Activated CD4-positive, alpha-beta memory T cell treated with anti-CD3 and anti-CD28 coated beads for 36 hours (primary cell): ENCODE measurements at places on chromosomes 2 and 18. TPM values are rescaled to one million over a fixed set of nuclear protein-coding genes. Genes with fewer than 3 reads are reported as not detected.

- no peak for DNase-seq
These were observed 42.0 kb upstream of the EML6 start for GRCh38 chr2:54681416-54681815.

ADD2 gene
- 5.6 TPM for total RNA-seq

DNA sequence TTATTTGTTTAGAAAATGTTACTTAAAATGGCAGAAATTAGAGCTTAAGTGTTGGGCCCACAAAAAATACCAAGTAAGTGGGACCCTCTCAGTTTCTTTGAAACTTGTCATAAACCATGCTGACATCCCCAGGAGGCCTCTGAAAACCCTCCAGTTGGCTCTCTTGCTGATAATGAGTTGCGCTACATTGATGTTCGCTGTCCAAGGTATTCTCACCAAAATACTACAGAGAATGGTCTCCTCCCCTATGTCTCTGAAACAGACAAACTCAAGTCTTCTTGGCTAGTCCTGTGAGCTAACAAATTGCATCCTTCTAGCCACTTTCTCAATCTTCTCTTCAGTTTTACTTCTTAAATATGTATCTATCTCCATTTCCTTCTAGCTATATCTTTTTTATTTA lies 669.4 kb downstream of the IRS1 start:
- no peak for DNase-seq

DNA sequence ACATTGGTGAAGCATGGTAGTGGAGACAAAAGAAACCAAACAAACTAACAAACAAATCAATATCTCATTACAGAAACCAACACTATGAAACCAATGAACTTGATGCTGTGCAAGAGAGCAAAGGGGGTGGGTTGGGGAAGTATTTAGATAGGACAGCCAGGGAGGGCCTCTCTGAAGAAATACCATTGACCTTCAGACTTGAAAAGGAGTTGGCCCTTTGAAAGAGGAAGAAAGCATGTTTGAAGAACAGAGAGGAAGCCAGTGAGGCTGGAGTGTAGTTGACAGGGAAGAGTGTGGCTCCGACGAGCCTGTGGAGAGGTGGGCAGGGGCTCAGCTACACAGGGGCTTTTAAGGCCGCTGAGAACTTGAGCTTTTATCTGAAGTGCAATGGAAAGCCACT lies 151.0 kb upstream of the GATA6 start:
- DNase-seq = no peak

DNA sequence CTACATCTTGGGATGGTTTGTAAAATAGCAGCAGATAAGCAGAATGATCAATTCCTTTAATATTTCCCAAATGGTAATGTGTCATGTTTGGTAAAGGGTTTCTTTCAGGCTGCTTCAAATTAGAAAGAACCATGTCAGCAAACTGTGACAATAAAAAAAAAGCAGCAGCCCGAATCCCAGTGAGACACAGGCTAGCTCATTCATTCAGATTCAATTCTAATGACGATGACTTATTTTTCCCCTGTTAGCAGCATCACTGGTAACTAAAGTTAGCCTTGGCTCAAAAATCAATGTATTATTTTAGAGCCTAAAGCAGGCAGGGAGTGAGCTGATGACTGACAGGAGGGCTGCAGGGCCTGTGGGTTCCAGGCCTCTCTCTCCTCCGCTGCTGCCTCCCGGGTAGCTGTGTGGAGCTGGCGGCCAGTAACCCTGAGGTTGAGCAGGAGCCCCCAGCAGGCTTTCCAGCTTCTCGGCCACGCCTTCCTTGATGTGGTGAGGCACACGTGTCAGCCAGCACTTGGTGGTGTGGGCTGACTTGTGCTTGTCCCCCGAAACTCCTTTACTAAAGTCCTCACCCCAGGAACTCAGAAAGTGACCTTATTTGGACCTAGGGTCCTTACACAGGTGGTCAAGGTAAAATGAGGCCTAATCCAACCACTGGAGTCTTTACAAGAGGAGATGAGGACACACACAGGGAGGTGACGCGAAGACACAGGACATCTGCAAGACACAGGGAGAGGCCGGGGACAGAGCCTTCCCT lies 120.5 kb upstream of the HS6ST1 start:
- no peak for DNase-seq

DNA sequence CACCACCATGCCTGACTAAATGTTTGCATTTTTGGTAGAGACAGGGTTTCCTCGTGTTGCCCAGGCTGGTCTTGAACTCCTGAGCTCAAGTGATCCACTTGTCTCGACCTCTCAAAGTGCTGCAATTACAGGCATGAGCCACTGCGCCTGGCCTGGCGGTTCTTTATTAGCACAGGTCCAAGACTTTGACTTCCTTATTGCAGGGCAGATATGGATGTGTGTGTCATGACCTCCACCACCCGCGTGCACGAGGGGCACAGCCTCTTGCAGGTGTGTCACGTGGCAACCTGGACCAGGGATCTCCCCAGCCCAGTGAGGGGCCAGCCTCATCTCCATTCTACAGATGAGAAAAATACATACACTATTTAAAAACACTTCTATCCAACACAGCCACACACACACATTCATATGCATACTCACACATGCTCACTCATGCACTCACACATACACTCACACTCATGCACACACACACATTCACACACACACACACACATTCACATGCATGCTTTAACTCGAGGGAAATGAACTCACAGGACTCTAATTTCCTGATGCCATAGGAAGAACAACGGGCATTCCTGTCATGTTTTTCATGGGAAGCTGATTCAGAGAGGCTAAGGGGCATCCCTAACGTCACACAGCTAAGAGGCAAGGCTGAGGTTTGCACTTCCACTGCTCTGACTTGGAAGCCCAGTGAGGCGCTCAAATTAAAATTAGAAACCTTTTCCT lies 38.8 kb downstream of the RRM2 start:
- DNase-seq = no peak

FHOD3 gene
- not detected for total RNA-seq

RANBP2 gene
- 72.0 TPM for total RNA-seq
